ENCODE measurements at places on chromosomes 7 and 10.

DNA sequence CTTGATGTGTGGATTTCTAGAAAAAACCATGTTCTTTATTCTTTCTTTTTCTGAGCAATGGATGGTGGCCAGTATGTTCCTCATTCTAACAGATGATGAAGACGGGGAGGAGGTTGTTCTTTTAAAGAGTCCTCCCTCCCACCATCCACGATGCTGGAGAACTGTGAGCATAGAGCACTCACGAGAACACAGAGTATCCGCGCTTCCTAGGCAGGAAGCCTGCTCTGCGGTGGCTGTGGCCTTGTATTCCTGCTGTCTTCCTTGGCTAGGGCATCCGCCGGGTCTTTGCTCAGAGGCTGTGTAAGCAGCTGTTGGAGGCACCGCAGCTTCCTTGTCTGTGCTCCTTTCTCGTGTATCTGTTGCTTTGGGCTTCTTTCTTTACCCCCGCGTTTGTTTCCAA lies 214.2 kb downstream of the CCDC3 start:
- DNase-seq, result no peak

DNA sequence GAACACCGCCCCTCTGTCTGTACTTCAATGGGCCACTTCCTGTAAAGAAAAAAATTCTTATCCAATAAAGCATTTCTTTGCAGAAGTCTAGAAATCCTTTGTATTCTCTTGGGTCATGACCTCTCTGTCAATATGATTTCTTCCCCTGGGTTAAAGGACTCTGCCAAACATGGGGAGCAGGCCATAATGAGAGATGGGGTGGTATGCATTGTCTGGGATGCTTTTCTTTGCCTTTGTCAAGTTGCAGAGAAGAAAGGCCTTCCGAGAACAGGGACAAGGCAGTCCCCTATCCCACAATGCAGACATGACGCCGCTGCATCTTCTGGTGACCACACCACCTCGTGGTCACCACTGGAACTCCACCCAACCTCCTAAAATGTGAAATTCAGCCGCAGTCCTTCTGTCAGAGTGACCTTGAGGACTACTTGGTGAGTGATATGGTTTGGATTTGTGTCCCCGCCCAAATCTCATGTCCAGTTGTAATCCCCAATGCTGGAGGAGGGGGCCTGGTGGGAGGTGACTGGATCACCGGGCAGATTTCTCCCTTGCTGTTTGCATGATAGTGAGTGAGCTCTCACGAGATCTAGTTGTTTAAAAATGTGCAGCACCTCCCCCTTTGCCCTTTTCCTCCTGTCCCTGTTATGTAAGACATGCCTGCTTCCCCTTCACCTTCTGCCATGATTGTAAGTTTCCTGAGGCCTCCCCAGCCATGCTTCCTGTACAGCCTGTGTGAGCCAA lies 15.2 kb upstream of the FRMPD2 start:
- DNase-seq, result peak; percentile 27

DNA sequence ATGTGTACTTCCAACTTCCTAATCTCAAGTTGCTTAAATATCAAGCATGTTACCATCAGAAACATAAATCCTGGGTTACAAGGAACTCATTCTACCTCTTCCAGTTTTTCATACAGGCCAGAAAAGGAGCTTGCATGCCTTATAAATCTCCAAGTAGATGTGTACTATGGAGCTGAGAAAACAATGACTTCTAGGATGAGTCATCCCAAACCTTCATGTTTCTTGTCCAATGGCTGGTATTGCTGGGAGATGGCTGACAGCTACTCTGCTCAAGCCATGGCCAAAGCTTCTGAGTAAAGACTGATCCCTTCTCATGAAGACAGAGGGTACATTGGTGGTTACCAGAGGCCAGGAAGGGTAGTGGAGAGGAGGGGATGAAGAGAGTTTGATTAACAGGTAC lies 8.6 kb downstream of the RAPGEF5 start:
- DNase-seq, result no peak

DNA sequence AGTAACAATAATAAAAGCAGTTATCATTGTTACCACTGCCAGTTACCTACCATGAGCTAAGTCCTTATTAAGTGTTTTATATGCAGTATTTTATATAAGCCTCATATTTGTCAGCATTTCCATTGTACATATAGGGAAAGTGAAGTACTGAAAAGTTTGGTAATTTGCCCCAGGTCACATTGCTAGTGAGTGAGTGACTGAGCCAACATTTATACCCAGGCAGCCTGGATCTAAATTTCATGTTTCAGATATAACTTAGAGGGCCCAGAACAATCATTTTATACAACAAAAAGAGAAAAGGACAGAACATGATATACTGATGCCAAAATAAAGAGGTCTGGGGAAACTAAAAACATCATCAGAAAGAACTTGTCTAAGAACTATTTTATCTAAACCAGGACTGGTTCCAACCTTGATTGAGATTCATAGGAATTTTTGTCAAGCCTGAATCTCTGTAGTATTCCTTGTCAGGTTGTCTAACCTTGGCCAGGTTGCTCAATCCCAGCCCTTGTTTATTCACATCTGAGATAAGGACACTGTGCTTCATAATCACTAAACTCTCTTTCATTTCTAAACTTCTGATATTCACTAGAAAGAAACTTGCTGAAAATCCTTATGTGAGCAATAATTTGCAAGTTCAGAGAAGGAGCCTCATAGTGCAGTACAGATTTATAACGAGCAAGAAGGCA lies 308.2 kb downstream of the IPMK start:
- DNase-seq, result no peak

DNA sequence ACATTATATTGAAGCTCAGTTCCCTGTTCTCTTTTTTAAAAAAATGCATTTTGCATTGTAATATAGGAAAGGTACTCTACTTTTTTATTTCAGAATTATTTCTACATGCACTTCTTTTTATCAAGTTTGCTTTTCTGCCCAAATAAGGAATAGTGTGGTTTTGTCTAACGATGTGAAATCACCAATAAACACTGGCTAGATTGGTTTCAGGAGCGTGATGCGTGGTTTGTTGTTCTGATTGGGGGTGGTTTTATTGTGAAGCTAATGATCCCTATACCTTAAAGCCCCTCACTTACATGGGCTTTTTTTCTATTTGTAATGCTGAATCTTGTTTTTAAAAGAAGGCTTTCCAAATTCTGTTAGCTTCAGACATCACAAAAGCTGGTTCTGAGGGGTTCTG lies 17.6 kb downstream of the ENTPD7 start:
- no peak for DNase-seq

DNA sequence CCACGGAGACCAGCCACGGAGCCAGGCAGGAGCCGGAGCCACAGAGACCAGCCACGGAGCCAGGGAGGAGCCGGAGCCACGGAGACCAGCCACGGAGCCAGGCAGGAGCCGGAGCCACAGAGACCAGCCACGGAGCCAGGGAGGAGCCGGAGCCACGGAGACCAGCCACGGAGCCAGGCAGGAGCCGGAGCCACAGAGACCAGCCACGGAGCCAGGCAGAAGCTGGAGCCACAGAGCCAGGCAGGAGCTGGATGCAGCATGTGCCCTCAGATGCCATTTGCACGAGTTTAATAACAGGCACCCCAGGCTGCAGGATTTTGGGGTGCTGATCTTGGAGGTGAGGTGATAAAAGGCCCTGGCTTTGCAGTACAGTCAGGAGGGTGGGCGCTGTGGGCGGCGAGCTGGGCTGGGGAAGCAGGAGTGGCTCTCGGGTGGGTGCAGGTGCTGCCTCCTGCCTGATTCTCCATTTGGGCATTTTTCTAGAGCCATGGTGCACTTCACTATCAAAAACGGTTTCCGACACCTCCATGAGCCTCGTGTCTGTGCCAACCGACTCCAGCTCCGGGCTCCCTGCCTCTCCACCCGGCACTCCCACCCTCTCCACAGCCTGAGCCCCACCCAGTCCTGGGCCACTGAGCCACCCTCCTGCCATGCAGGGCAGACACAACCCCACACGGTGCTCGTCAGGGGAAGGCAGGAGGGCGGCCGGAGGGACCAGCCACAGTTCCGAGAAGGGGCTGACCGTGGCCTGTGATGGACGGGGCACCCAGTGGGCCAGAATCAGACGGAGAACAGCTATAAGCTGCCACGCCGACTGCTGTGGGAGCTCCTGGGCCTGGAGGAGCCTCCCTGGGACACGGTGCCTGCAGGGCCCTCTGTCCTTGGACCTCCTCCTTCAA lies 40.8 kb upstream of the NKX6-2 start:
- DNase-seq, result no peak
